ENCODE measurements at places on chromosomes 3 and 15.

- DNase-seq = no peak
Observed at GRCh38 chr15:58622877-58623276, 126.6 kb downstream of the ADAM10 start.

GRCh38 chr3:59143447-59143846 lies 93.6 kb upstream of the CFAP20DC start:
- no peak for DNase-seq

- no peak for DNase-seq
Observed at GRCh38 chr15:95150466-95150865, 919.1 kb downstream of the MCTP2 start.

DNA sequence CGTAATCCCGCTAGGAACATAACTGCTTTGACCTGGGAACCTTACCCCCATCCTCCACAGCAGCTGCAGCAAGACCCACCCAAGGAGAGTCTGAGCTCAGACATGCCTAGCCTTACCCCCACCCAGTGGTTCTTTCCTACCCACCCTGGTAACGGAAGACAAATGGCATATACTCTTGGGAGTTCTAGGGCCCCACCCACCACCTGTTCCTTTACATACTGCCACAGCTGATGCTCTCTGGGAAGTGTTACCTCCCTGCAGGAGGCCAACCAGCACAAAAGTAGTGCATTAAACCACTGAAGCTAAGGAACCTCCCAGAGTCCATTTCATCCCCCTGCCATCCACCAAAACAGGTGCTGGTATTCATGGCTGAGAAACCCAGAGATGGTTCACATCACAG lies 50.6 kb upstream of the AZI2 start:
- no peak for DNase-seq

- no peak for DNase-seq
Observed at GRCh38 chr3:15384510-15385237, 42.7 kb downstream of the METTL6 start.

Measured in fibroblast of skin of left biceps (primary cell).